Fibroblast of upper back skin (primary cell): ENCODE measurements at places on chromosomes 2 and 18.

DNA sequence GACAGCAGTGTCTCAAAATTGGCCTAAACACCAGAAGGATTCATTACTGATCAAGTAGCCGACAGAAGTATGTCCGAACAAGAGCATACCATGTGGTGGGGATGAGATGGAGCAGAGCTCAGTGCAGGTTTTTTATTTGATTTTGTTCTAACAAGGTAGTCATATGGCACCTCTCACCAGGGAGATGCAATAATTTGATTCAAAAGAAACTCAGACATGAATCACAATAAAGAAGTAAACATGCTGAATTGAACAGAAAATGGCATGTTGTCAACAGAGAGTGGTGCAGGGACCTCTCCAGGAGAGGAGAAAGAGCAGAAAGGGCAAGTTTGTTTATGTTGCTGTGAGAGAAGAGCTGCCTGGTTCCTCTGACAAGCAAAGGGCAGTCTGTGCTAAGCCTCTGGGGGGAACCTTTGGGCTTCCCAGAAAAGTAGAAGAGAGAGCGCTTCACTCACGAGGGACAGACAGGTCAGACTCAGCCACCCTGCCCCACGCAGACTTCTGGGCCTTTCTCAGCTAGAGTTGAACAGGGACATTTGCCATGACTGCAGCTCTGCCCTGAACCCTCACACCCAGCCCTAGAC is 351.3 kb upstream of the RAB12 start:
- DNase-seq: no peak

GRCh38 chr18:9708434-9709303 is 568 bp downstream of the RAB31 start:
- DNase-seq: no peak

GRCh38 chr2:2674831-2675230 is 343.8 kb upstream of the MYT1L start:
- no peak for DNase-seq

DNA sequence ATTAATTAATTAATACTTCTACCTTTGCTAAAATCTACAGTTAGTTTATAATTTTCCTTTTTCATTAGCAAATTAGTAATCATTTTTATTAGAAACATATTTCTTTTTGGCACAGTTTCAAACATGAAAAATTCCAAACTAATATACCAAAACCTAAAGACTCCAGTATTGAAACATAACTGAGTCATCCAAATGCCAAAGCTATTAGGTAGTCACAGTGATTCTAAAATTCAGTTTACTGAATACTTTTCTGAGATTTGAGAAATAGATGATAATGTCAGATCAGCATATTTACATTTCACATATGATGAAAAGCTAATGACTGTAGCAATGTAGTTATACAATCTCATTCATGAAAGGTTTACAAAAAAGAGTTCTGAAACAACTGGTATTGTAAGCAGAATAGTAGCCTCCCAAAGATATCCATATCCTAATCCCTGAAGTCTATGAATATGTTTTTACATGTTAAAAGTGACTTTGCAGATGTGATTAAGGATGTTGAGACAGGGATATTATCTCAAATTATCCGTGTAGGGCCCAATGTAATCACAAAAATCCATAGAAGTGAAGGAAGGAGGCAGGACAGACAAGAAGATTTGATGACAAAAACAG is 680.2 kb upstream of the CHAC2 start:
- peak; percentile 80 for DNase-seq

DNA sequence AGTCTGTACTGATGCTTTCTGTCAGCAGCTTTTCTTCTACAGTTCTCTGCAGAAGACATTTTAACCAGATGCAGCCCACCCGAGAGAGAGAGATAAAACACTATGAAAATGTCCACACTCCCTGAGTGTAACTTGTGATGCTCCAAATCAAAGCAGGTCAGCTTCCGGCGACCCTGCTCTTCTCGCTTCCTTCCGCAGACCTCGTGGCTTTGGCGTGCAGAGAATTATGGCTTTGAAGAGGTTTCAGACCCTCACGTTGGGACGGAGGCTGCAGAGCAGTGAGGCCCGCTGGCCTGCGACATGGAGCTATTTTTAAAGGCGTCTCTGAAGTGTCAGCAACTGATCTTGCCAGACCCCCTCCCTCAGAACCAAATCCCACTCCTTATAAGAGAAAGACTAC is 41.8 kb downstream of the TMEM163 start:
- no peak for DNase-seq

DNA sequence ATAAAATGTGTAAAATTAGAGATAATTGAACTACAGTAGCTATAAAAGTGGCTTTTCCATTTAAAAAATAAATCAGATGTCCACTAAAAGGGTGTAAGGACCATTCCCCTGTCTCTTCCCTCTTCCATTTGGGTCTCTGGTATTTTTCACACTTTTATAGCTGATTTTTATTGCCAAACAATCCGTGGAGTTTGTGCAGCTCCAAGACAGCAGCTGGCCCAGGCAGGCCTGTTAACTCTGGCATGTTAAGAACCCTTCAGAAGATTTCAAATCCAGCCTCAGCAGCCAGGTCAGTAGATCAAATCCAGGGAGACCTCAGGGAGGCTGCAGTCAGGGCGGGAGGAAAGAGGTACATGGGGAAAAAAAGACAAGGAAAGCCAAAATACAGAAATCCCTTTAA is 827.1 kb upstream of the FANCL start:
- no peak for DNase-seq

- DNase-seq: peak; percentile 36
Observed at GRCh38 chr2:172516299-172516698, 39.6 kb upstream of the PDK1 start.

DNA sequence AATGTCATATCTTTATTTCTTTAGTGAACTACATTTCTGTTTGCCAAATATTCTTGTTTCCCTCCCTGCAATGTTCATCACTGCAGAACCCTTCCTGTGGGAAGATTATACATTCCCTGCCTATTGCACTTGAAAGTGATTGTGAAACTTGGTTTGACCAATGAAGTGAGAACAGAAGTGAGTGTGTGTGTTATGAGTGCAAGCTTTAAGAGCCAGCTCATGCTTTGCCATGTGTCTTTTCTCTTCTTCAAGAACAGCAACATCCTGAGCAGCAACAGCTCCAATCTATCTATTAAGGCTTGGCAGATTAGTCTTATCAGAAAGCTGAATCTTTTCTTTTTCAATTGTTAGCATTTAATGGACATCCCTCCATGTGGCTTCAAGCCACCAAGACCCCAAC is 42.0 kb upstream of the UBE2E3 start:
- DNase-seq: peak; percentile 44

DNA sequence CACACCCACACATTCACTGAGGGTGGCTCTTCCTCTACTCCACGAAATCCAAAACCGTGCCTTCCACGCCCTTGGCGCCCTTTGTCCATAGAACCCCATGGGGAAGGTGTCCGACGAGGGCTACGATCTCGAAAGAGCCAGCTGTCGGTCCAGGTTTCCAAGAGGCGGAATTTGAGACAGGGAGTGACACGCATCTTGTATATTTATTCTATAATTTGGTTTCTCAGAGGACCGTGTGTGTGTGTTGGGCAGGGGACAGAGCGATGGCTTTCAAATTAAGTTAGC is 726 bp downstream of the C2orf69 start:
- no peak for DNase-seq
